ENCODE measurements at places on chromosomes 1 and 21. TPM values are rescaled to one million over a fixed set of nuclear protein-coding genes. Genes with fewer than 3 reads are reported as not detected.

VHLL gene
- total RNA-seq: not detected

- no peak for DNase-seq
These were observed 561.2 kb upstream of the B3GALT2 start for GRCh38 chr1:193747579-193747978.

THEMIS2 gene
- 17.6 TPM for total RNA-seq

AQP10 gene
- not detected for total RNA-seq

DNA sequence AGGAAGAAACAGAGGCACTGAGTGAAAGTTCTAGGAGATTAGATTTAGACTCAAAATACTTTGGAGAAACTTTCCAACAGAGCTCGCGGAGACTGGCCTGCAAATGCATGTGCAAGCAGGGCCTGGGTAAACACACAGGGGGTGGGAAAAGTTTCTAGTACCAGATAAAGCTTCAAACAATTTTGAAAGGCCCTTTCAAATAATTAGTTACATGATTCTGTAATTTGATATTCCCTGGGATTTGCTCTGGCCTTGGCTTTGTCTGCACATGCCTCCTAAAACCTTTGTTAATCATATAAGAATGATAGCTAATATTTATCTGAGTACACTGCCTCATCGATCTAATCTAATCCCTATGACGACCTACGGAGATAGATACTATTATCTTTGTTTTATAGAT, 31.3 kb downstream of the VTCN1 start:
- peak; percentile 38 for DNase-seq

CRYBG2 gene
- 12.7 TPM for total RNA-seq

GRCh38 chr1:10237157-10237539, 26.8 kb downstream of the KIF1B start:
- no peak for DNase-seq

- peak; percentile 61 for DNase-seq
These were observed 8.3 kb downstream of the CDKN2C start for GRCh38 chr1:50978144-50978851.

LDLRAD2 gene
- not detected for total RNA-seq

DNA sequence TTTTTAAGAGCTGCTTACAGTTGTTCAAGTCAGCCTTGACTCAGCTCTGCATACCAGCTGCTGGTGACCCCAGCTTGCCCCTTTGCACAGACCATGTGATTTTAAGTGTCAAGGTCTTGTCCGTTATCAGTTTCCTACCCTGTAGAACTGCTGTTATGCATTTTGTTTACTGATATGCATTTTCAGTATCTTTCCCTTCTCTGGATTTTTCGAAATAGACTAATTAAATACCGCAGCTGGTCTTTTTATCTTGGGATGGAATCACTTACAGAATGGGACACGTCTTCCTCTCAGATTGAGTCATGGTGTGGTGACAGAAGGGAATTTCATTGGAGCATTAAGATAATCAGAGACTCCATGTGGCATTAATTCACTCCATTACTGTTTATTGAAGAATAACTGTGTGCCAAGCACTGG, 145.6 kb downstream of the FMN2 start:
- DNase-seq: no peak

Data from stomach (tissue), 19 donors.